H1 (cell line): ENCODE measurements at places on chromosomes 12 and 14. TPM values are rescaled to one million over a fixed set of nuclear protein-coding genes. Genes with fewer than 3 reads are reported as not detected.
A peak's percentile ranks its signal among the peaks of the same experiment; 100 is the strongest.

PTGDR gene
- 0.21 and 0.22 TPM in 2 replicates for total RNA-seq

DNA sequence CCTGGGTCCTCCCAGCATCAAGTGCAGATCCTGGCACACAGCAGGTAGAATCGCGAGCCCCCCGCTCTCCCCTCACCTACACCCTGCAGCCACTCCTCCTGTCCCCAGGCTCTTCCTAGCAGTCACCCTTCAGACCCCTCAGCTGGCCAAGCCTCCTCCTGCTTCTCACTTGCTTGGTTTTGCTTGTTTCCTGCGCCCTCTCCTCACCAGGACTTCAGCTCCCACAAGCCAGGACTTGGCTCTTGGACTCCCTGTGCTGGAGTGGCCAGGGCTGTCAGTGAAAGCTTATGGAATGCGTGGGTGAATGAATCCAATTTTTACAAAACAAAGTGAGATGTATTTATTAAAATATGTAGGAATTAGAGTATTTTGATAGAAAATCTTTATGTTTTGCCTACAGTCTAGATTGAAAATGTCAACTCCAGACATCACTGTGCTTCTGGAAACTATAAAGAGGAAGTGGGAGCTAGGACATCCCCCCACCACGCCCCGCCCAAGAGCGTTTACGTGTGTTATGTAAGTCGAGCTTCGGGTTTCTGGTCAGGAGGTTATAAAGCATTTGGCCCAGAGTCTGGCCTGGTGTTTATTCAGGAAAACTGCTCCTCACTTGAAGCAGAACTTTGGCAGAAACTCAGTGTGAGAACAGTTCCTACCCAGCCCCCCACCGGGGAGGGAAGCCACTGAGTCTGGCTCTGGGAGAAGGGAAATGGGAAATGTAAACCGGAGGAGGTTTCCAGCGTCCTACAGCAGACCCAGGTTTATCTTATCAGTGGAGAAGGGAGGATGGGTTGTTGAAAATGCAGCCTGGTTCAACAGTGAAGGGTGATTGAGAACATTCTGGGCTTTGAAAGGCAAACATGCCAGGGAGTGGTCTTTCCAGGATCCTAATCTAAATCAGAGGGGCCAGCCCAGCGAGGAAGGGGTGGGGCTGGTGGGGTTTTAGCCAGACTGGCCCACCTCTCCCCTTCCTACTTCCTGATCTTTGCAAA, 8.8 kb downstream of the ALDH2 start:
- H3K36me3 ChIP-seq: no peaks in the 10 kb centered on the region
- H3K4me3 ChIP-seq: no peak overlapping the region
- H3K4me1 ChIP-seq: no peaks in the 10 kb centered on the region; the same call in none of the 2 replicates
- H3K27me3 ChIP-seq: no peaks in the 10 kb centered on the region
- H3K27ac ChIP-seq: no peak overlapping the region

DNA sequence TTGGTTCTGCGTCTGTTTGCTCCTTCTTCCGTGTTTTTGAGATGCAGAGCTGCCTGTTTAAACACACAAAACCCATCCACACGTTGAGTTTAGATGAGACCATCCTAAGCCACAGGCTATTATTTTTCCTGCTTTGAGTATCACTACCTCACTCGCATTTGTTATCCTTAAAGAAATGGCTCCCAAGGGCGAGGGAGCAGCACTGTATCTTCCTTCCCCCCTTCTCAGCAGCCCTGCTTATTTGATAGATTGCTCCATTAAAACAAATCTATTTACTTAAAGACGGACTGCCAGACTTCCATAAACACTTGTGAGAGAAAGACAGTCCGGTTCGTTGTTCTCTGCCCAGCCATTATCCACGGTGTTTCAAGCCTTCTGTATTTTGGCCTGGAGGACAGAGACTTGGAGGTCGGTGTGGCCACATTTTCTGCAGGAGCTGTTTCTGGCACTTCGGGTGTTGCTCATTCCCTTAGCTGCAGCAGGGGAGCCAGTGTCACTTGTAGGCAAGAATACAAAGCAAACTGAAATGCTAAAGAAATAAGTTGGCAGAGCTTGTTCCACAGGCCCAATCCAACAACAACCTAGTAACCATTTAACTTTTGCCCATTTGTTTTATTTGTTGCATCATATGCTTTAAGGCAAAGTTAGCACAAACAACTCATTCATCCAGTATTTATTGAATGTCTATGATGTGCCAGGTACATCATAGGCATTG, 275.4 kb downstream of the TTC6 start:
- no peaks in the 10 kb centered on the region for H3K27me3 ChIP-seq
- no peak for DNase-seq
- no peak overlapping the region for H3K4me3 ChIP-seq
- peaks cover 7% of the 10 kb centered on the region for H3K4me1 ChIP-seq

DNA sequence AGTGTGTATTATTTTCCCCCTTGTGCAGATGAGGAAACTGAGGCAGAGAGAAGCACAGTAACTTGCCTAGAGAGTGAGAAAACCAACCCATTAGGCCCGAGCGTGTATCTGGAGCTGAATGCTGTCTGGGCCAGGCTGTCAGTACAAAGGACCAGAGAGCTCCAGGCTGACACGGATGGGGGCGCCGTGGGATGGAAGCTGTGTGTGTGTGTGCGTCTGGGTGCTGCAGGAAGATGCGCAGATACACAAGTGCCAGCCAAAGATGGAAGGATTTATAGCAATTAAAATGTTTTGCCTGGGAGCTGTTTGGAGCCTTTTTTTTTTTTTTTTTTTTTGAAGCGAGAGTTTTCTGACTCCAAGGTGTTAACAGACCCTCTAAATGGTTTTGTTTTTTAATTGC, 53.7 kb upstream of the GPATCH2L start:
- H3K4me1 ChIP-seq: no peaks in the 10 kb centered on the region
- no peaks in the 10 kb centered on the region for H3K27me3 ChIP-seq
- no peaks in the 10 kb centered on the region for H3K36me3 ChIP-seq

DNA sequence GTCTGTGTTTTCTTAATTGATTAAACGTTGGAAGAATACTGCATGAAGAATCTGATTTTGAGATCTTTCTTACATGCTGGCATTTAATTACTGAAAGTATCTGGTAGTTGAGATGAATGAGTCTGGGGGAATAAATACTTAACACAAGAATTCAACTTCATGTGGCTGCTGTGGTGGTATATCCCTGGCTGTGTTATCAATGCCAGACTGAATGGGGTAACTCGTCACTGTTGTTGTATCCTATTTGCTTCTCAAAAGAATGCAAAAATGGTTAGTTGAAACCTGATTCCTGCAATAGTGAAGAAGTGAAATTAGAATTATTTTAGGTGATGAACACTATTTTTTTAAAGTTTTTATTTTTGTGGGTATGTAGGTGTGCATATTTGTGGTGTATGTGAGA, 72.5 kb downstream of the HMGA2 start:
- H3K4me3 ChIP-seq: 0 out of 2 replicates have a peak overlapping the region, but pooled peaks have one; percentile 3
- H3K27me3 ChIP-seq: no peaks in the 10 kb centered on the region
- no peak for DNase-seq
- H3K4me1 ChIP-seq: peaks cover 52% of the 10 kb centered on the region
- peak overlapping the region; percentile 89 for H3K27ac ChIP-seq
- H3K36me3 ChIP-seq: peaks cover 2% of the 10 kb centered on the region; the same call in 1 of the 2 replicates

TAS2R7 gene
- total RNA-seq: not detected in 2 replicates

DNA sequence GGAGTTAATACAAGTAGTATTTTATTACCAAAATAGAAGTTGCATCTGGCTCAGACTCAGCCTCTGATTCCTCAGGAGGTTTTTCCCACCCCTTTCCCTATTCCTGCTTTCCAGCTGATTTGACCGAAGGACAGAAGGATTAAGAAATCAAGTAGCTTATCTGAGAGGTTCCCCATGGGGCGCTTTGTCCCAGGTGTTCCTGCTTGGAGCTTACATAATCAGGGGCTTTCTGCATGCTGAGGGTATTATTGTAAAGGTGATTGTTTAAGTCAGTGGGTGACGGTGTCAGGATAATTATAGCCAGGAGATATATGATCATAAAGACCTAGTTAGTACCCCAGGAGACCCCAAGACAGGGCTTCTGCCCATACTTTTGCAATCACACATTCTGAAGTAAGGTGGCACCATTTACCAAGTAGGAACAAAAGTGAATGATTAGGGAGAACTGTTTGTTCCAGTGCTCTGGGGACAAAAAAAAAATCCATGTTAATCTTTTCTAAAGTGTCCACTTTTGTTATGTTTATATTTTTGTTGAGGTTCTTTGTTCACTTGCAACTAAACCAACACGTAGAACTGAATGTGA, 921.3 kb downstream of the NRXN3 start:
- no peak overlapping the region for H3K4me3 ChIP-seq
- no peaks in the 10 kb centered on the region for H3K36me3 ChIP-seq
- H3K27ac ChIP-seq: no peak overlapping the region
- 0 out of 2 replicates have a peak, but pooled peaks cover 2% of the 10 kb centered on the region for H3K4me1 ChIP-seq

DNA sequence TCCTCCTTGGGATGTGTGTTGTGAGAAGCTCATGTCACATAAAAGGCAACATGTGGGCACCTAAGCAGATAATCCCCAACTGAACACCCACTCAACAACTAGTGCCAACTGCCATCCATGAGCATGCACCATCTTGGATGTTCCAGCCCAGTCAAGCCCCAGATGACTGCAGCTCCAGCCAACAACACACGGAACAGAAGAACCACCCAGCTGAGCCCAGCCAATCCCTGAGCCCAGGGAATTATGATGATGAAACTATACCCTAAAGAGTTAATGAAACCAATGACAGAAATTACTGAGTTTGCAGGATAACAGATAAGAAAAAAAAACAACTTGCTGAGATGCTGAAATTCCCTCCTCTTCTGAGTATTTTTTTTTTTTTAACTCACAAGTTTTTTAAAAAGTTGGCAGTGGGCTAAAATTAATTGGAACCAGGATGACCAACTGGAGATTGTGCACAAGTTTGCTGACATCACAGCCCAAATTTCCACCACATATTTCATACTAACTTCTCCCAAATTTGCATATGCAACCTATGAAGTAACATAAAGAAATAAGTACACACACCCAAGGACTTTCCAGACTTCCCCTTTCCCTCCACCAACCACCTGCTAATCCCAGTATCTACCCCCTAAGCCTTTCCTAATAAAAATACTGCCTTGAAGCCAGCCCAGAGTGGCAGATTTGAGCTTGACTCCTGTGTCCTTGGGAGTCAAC, 124.5 kb downstream of the KSR2 start:
- H3K27ac ChIP-seq: no peak overlapping the region
- no peak for DNase-seq
- no peaks in the 10 kb centered on the region for H3K36me3 ChIP-seq

GRCh38 chr12:112779181-112779580, 12.4 kb upstream of the RPH3A start:
- H3K27me3 ChIP-seq: no peaks in the 10 kb centered on the region
- H3K4me3 ChIP-seq: no peak overlapping the region
- DNase-seq: no peak
- no peak overlapping the region for H3K27ac ChIP-seq
- peaks cover 15% of the 10 kb centered on the region for H3K4me1 ChIP-seq

- H3K27me3 ChIP-seq: no peaks in the 10 kb centered on the region
- no peak overlapping the region; the same call in 1 of the 2 replicates for H3K27ac ChIP-seq
- no peak for DNase-seq
- no peaks in the 10 kb centered on the region for H3K36me3 ChIP-seq
Measured at GRCh38 chr12:32418903-32419519, 19.7 kb downstream of the FGD4 start.

- DNase-seq: no peak
- H3K4me3 ChIP-seq: no peak overlapping the region
- peaks cover 5% of the 10 kb centered on the region; the same call in 1 of the 2 replicates for H3K27me3 ChIP-seq
- H3K4me1 ChIP-seq: peaks cover 13% of the 10 kb centered on the region
- H3K27ac ChIP-seq: no peak overlapping the region
Measured at GRCh38 chr12:31222620-31223222, 103.2 kb downstream of the SINHCAF start.

KRT71 gene
- total RNA-seq: not detected in 2 replicates

ASCL1 gene
- total RNA-seq: not detected in 2 replicates

CNTN1 gene
- total RNA-seq: 21.0 and 21.8 TPM in 2 replicates

TCL1B gene
- 7.5 and 9.6 TPM in 2 replicates for total RNA-seq

ADAM21 gene
- total RNA-seq: not detected in 2 replicates

CABP1 gene
- 7.4 and 8.5 TPM in 2 replicates for total RNA-seq

IFNG-AS1 gene
- not detected in 2 replicates for total RNA-seq

DNA sequence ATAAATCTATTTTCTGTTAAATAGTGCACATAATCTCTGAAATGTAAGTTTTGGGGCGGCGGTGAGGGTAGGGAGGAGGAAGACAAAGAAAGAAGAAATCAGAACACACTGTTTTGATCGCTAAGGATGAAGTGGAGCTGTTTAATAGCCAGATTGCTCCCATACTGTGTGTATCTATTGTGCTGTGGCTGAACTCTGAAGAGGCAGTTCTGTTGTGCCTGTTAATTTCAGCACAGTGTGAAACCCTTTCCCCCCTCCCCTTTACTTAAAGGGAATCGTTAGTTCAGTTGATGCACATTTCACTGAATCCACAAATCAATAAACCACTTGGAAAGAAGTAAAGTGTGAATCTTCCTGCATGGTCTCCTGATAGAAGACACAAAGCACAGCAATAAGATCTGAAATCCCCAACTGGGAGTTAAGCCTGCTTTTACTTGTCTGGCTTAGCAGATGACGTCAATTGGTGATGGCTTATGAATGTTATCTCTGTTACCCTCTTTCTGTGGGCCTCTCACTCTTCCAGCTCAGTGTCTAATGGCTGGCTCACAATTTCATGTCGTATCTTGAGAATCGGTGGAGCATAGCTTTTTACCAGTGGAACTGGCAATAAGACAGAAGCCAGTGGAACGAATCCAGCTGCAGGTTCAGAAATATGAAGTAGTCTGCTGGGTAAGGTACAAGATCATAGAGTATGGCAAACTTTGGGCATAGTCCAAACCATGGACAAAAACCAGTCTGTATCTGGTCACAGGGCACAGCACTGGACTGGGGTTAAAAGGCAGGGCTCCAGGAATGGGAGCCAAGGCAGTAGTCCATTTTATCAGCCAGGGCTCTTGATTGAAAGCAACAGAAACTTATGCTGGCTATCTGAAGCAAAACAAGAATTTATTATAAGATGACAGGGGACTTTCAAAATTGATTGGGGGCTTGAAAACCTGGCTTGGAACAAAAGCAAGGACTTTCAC, 413.5 kb upstream of the SEL1L start:
- no peaks in the 10 kb centered on the region for H3K4me1 ChIP-seq
- no peak for DNase-seq
- no peaks in the 10 kb centered on the region for H3K36me3 ChIP-seq
- H3K27ac ChIP-seq: no peak overlapping the region
- no peaks in the 10 kb centered on the region for H3K27me3 ChIP-seq
- no peak overlapping the region for H3K4me3 ChIP-seq

DNA sequence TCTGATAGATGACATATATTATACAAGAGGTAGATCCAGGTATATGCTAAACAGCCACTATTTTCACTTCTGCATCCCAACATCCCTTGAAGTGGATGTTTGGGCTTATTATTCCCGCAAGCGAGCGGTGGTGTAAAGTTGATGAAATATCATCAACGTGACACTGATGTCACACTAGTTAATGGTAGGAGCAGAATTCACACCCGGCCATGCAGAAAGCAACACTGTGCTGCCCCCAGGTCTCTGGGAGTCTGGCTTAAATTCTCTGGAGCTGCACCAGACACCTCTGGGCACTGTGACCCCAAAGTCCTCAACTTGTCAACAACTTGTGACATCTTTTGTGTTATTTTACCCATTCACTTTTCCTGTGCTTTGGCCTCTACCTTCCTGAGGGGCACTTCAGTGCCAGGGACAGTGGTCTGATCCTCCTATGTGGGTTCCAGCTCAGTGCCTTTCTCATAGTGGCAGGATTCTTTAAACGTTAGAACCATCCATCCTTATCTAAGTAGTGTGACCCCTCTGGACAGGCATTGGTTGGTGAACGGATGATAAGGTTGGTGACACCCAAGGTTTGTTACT, 952 bp downstream of the DRAM1 start:
- H3K36me3 ChIP-seq: no peaks in the 10 kb centered on the region
- H3K27ac ChIP-seq: no peak overlapping the region
- H3K4me1 ChIP-seq: peaks cover 5% of the 10 kb centered on the region; the same call in 1 of the 2 replicates
- no peak for DNase-seq
- no peaks in the 10 kb centered on the region for H3K27me3 ChIP-seq

GRCh38 chr14:40452674-40453073, 1020.4 kb upstream of the FBXO33 start:
- no peak for DNase-seq
- no peak overlapping the region for H3K4me3 ChIP-seq
- H3K4me1 ChIP-seq: no peaks in the 10 kb centered on the region
- no peaks in the 10 kb centered on the region for H3K27me3 ChIP-seq
- no peaks in the 10 kb centered on the region for H3K36me3 ChIP-seq
